ENCODE measurements at places on chromosomes 16 and 17.

DNA sequence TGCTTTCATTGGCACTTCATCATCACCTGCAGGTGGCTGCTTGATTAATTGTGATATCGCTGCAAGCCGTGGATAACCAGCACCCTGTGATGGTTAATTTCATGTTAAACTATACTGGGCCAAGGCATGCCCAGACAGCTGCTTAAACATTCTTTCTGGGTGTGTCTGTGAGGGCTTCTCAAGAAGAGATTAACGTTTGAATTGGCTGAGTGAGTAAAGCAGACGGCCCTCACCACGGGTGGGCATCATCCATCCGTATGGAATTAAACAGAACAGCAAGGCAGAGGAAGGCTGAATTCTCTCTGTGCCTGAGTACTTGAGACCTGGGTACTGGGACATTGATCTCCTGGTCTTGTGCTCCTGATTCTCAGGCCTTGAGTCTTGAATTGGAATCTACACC, 7.1 kb upstream of the ZNF213 start:
- DNase-seq, result no peak

DNA sequence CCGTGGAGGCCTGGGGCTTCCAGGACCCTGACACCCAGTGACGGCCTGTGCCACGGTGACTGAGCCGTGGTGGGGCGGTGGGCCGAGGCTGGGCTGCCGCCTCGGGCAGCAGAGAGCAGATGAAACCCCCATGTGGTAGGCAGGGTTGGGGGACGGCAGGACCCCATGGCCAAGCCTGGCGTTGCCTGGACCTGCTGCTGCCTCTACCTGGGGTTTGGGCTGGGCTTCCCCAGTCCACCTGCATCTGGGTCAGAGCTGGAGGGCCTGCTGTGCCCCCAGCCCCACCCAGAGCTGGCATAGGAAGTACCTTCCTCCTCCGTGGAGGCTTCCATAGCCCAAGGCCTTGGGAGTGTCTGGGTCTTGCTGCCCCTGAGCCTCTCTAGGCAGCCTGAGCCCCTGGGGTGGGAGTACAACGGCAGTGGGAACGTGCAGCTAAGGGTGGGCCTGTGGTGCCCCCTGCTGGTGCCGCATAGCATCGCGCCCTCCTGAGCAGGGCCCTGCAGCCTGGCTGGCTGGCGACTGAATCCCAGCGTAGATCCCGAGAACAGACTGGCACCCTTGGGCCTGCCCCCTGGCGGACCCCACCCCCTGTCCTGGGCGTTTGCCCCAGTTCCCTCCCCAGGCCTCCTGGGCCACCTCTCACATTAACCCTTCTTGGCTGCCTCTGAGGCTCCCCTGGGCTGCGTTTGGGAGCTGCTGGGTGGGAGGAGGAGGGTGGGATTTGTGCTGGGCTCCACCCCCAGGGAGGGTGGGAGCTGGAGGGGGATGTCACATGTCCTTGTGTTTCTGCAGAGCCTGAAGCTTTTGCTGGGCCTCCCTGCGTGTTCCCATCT, 12.6 kb upstream of the ATP6V0C start:
- no peak for DNase-seq

DNA sequence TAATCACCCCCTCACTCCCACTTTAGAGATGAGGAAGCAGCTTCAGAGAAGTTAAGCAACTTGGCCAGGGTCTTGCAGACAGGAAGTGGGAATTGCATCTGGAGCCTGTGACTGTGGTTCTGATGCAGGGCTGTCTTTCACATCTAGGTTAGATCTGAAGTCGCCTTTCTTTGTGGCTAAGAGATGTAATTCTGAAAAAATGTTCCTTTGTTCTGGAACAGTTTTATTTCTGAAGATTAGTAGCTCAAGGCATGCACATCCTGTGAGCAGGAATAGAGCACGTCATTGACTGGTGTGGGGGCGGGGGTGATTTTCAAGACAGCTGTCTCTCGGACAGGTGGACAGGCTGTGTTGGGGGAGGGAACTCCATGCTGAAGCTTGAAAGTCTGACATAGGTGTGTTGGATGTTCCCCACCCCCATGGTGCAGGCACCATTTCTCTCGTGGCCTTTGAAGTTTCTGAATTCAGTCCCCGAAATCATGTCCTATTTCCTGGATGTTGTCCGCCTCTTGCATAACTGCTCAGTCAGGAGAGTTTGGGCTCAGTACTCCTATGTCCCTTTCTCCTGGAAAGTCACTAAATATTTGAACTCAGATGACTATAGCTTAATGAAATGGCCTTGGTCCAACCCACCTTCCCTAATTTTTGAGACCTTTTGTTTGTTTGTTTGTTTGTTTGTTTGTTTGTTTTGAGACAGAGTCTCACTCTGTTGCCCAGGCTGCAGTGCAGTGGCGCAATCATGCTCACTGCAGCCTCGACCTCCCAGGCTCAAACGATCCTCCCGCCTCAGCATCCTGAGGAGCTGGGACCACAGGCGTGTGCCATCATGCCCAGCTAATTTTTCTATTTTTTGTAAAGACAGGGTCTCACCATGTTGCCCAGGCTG, 21.0 kb upstream of the HERPUD1 start:
- DNase-seq, result peak; percentile 85

DNA sequence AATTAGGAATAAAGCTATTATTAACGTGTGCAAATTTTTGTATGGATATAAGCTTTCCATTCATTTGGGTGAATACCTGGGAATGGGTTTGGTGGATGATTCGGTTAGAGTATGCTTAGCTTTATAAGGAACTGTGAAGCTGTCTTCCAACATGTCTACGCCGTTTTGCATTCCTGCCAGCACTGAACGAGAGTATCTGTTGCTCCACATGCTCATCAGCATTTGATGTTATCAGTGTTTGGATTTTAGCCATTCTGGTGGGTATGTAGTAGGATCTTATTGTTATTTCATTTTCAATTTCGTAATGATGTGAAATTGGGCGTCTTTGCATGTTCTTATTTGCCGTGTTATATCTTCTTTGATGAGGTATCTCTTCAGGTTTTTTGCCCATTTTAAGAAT, 168.0 kb downstream of the RPTOR start:
- no peak for DNase-seq

DNA sequence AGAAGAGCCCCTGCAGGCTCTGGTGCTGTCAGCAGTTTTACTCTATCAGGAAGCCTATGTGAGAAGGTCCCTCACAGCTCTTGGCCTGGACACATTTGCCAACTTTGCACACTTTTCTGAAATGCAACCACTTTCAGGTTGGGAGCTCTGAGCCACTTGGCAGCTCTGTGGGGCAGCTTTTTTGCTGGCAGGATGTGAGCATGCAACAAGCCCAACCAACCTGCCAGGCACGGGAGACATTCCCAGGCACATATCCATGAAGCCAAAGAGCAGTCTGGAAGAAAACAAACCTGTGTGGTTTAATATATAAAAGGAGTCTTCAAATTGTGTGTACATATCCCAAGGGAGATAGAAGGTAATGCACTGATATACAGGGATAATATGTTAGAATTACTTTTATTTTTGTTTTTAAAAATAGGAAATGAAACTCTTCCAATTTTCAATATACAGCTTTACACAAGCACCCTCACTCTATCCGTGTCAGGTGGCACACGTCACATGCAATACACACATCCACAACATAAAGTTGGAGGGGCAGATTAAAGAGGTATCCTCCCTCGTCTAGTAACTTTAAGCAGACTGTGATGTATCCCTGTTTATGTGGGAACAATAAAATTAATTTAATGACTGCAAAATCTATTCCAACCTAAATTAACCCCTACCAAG, 57.4 kb upstream of the COX10 start:
- DNase-seq, result no peak

DNA sequence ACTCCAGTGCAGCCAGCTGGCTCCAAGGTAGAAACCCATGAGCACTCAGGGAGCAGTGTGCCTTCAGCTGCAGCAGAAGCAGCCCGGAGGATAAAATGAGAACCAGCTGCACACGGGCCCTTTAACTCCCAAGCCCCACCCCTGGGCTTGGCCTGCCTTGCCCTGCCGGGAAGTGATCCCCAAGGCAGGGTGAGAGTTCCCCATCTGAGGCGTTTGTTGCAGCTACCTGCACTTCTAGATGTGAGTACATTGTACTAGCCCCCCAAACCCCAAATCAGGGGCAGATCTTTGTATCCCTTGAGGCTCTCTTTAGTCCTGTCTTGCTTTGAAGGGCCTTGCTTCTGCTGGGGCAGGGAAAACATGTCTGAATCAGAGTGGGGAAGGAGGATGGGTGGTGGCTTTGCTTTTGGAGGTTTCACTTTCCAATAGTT, at the start of gene MVP:
TSS of gene MVP (plus strand) at position 192 of the 431 bp plus-strand sequence. CDS start 10,088 bp downstream, outside the sequence.
- no peak for DNase-seq

All from AG09309 (cell line).